ENCODE measurements at places on chromosomes 5 and 9.

DNA sequence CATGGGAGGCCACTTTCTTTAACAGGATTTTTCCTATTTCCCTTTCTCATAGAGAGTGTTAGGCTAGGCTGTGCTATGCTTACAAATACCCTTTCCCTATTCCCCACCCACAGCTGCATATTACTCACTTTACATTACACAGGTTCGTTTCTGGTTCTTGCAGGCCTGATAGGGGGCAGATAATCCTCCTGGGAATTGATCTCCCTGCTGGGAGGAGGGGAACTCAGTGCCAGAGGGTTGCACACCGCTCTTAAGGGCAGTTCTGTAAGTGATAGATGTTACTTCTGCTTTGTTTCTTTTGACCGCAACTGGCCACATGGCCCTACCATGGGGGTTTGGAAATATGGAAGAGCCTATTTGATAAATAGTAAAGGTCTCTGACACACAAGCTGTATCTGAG, 54.0 kb upstream of the NTRK2 start:
- DNase-seq: no peak

DNA sequence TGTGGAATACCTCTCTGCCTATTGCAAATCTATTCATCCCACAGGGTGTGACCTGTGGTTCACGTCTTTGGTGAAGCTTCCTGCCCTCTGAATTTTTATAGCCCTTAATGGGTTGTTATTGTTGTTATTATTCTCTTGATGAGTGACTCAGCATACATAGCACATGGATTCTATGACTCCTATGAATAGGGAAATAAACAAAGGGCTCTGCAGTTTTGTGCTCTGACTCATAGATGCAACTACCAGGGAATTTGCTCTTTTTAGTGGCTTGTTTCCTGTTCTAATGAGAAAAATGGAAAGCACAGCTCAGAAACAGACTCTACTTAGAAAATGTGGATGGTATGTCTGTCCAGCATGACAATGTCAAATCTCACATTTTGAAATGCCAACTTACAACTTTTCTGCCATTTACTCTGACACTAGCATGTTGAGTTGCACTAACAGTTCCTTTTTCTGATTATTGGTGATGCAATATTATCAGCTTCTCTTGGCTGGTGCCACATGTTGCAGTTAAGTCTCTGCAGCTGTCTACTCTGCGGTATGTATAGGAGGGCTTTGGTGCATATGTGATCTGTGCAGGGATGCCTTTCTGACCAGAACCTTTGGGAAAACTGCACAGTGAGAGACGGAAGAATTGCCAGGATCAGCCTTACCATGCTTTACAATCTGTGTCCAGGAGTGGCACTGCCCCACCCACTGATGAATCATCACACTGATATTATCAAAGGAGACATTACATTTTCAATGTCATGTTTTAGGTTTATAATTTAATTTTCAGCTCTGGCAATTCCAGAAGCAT, 996.4 kb upstream of the WWC1 start:
- DNase-seq: no peak

- no peak for DNase-seq
Measured at GRCh38 chr9:13100914-13101572, 178.4 kb downstream of the MPDZ start.

DNA sequence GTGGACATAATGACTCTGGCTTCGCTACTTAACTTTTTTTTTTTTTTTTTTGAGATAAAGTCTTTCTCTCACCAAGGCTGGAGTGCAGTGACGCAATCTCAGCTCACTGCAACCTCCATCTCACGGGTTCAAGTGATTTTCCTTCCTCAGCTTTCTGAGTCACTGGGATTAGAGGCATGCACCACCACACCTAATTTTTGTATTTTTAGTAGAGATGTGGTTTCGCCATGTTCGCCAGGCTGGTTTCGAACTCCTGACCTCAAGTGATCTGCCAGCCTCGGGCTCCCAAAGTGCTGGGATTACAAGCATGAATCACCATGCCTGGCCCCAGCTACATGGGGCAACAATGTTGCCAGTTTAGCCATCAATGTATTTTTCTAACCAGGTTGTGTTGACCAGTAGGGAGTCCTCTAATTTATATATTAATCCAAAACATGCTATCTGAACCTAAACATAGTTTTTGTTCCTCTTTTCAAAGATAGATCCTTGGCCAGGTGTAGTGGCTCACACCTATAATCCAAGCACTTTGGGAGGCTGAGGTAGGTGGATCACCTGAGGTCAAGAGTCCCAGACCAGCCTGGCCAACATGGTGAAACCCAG, 120.3 kb upstream of the LHFPL2 start:
- no peak for DNase-seq

- no peak for DNase-seq
Measured at GRCh38 chr5:157648275-157648990, 3.8 kb downstream of the SOX30 start.

DNA sequence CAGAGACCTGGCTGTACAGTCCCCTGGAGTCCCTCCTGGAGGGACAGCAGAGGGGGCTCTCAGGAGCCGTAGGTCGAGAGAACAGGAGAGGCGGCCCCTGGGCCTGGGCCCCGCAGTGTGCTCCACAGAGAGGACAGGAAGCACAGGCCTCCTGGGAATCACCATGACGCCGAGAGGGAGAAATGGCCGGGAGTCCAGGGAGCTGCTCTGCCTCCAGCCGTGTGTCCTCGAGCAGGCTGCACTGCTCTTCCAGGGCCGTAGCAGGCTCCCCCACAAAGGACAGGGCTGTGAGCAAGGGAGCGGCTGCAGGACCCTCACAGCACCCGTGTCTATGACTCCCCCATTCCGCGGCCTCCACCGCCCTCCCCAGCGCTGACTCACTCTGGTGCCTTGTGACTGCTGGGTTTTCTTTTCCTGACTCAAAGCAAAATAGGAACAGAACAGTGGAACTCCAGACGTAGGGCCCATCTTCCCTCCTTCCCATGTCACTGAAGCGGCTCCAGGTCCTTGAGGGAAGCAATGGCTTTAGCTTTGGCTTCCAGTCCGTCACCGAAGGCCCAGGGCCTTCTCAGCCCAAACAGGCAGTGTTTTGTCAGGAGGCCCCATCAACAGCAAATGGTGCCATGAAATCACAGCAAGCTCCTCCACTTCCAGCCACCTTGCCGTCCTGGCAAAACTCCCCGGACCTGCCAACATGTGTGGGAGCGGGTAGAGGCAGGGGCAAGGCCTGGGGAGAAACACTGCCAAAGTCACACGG, 114.2 kb downstream of the LHFPL2 start:
- no peak for DNase-seq

- no peak for DNase-seq
Measured at GRCh38 chr5:141260458-141261237, 15.5 kb downstream of the PCDHB15 start.
